Osteoblast (primary cell): ENCODE measurements at places on chromosomes 3 and 15. TPM values are rescaled to one million over a fixed set of nuclear protein-coding genes. Genes with fewer than 3 reads are reported as not detected.

GRCh38 chr3:125125821-125126245 is 70.0 kb upstream of the HEG1 start:
- peak; percentile 89 for DNase-seq

- no peak for DNase-seq
Measured at GRCh38 chr15:89395996-89396395, 61.4 kb upstream of the POLG start.

The GOLGA6L4 gene
- total RNA-seq: 1.5 and 1.8 TPM in 2 replicates

The CD80 gene
- 2.5 and 3.2 TPM in 2 replicates for total RNA-seq

DNA sequence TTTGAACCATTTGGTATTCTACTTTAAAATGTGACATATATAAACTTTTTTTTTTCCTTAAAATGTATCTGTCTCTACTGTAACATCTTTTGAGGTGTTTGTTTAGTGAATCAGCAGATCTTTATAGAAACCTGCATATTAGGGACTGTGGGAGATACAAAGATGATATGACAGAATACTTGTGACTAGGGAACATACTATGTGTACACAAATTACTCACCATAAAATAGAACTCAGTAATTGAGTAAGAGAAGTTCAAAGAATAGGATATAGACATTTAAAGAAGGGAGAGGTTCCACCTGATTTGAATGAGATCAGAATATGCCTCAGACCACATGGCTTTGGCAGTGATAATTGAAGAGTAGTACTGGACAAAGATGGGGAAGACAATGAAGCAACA is 47.9 kb downstream of the ATP2C1 start:
- DNase-seq: peak; percentile 57

GRCh38 chr3:96039632-96040031 is 774.8 kb upstream of the EPHA6 start:
- DNase-seq: no peak

DNA sequence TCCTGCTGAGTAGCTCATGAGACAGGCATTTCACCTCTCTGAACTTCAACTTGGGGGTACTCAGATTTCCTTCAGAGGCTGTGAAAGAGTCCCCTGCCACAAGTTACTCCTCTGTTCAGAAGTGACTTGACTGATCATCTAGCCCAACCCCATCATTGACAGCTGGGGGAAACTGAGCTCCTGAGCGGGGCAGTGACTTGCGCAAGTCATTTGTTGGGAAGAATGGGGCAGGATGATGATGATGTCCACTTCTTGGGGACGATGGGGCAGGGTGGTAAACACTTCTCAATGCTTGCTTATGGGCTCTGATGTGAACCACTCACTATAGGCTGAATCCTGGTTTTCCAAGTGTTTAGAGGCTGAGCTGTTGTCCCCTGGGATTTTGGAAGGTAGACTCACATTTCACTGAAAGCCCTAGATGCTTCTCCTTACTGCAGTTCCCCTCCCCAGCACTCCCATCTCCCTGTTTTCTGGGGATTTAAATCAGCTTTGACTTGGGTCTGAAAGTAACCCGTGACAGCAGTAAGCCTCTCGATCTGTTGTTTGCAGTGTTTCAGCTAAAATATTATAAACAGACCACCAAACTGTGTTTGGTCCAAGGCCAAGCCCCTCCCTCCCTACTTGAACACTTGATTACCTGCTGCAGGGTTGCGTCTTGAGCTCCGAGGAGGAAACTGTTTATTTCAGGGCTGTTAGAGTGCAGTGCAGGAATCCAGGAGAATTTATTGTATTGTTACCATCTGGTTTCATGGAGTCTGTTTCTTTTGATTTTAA is 25.1 kb downstream of the SMAD3 start:
- peak; percentile 58 for DNase-seq

DNA sequence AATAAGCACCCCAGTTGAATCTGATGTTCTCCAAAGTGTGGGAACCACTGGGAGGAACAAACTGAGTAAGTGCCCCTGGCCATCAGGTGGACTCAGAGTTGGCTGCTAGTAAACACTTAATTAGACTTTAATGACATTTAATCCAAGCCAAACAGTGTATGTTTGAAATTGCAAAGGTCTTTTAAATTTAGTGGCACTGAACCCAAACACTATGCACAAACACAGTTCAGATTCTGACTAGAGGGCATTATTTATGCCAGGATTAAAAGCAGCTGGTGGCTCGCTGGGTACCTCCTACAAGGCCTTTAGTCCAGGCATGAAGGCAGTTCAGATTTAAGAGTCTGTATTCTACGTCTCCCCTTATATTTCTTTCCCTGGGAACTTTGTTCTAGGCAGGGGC is 264.8 kb downstream of the CLSTN2 start:
- DNase-seq: no peak

DNA sequence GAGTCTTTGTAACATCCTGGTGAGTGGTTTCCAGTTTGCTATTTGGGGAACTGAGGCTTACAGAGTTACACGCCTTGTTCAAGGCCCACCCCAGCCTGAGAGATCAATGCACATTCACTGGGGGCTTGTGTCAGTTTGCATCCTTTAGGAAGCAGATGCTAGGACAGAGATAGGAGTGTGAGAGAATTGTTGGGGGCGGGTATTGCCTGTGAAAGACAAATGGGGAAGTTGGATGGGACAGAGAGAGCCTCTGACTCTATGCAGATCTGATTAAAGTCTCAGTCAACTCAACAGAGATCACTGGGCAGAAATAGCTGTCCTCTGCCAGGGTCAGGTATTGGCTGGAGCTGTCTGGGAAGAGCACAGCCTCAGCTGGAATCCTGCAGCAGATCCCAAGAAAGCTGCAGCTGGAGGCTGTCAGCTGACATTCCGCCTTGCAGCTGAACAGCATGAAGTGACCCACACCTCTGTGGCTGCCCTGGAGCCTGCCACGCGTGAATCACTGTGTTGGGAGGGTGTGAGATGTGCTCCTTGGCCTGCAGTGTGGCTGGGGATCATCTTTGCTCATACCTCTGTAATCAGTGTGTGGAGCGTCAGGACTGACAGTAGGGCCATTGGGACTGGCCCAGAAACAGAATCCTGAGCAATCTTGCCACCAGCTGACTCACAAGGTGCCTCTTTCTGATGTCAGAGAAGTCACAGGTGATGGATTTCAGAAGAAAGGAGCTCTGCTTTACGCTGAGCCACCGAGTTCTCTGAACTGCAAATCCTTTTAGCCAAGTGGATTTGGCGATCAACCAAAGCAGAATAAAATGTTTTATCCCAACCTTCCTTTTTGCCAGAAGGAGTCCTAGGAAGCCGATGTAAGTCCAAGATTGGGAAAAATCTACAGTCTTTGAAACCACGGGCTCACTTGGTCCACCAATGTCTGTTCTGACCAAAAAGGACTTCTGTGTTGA is 284.1 kb upstream of the LRRFIP2 start:
- DNase-seq: no peak

The DUOX1 gene
- total RNA-seq: under 0.01 and 0.29 TPM in 2 replicates

- DNase-seq: no peak
Measured at GRCh38 chr15:88661041-88661700, 22.4 kb downstream of the ISG20 start.

The ISLR gene
- 77.5 and 106 TPM in 2 replicates for total RNA-seq

The CAND2 gene
- total RNA-seq: 1.2 and 1.4 TPM in 2 replicates

GRCh38 chr15:70430069-70430468 is 332.4 kb upstream of the TLE3 start:
- peak; percentile 78 for DNase-seq

DNA sequence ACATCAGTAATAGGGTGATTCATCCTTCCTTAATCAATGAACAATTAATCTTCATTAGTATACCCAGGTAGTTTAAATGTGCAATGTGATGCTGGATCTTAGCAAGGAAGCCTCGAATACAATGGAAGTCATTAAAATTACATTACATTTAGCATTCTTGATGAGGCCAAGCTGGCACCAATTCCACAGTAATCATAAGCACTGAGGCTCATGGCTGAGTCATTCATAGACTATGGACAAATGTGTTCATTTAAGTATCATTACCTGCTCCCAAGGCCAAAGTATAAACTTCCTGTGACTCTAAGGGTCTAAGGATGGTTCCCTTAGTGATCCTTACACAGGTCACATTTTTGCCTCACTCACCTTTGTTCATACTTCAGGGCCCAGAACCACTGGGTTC is 266.4 kb upstream of the CDIN1 start:
- DNase-seq: no peak

DNA sequence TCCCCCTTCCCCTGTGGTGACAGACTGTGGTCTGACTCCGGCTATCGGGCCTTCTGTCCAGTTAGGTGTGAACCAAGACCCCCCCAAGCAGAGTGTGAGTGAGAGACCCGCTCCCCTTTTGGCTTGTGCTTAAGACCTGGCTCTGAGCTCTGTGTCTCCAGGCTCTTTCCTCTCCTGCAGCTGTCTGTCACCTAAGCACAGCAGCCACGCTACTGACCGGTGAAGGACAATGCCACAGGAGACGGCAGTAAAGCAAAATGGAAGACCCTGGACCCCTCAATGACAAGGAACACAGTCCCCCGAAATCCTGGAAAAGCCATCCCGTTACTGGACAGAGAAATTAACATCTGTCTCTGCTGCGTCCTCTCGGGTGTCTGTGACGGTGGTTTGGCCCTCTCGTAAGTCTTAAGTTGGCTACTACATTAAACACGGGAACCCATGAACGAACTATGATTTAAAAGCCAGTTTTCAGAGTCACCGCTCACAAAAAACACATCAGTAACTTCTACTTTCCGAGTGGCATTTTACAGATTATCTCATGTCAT is 53.7 kb downstream of the CHSY1 start:
- DNase-seq: no peak

The SIDT1 gene
- total RNA-seq: under 0.01 TPM in 2 replicates

The CLRN1 gene
- total RNA-seq: not detected in 2 replicates

DNA sequence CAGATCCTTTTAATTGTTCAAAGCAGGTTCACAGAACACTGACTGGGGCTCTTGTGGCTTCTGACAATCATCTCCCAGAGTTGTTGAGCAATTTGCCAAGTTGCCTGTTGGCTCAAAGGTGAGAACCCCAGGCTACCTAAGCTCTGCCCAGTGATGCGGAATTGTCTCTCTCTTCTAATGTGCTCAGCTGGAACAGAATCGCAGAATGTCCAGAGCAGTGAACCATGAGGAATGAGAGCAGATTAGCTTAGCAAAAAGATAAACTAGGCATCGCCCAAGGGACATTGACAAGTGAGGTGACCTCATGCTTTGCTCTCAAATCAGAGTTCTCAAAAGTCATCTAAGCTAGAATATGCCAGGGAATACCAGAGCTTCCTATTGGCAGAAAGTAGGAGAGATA is 148.1 kb downstream of the WDR76 start:
- DNase-seq: peak; percentile 43

The TRIM59 gene
- 21.5 and 22.1 TPM in 2 replicates for total RNA-seq

The AP3B2 gene
- total RNA-seq: under 0.01 and 0.36 TPM in 2 replicates

The GOLGA6L24 gene
- not detected in 2 replicates for total RNA-seq

The ST8SIA2 gene
- total RNA-seq: 0.29 and 0.36 TPM in 2 replicates

- DNase-seq: no peak
Measured at GRCh38 chr3:66416556-66417304, 84.1 kb downstream of the LRIG1 start.

DNA sequence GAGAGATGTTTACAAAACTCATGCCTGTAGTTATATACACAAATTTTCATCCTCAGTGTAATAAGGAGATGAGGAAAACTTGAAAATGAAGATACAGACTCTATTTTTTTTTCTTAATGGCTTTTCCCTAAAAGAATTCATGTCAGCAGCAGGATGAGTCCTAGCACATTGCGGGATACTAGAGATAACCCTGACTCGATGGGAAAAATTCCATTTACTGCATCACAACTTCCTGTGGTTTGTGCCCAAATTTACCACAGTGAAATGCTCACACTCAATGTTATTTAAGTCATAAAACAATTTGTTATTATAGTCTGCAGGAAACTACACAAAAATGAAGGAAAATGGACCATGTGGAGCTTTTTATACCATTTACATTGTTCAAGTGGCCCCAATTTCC is 581.9 kb upstream of the ZNF717 start:
- no peak for DNase-seq

The GRK7 gene
- total RNA-seq: not detected in 2 replicates

GRCh38 chr3:52057812-52058495 is 1.6 kb upstream of the DUSP7 start:
- DNase-seq: no peak

DNA sequence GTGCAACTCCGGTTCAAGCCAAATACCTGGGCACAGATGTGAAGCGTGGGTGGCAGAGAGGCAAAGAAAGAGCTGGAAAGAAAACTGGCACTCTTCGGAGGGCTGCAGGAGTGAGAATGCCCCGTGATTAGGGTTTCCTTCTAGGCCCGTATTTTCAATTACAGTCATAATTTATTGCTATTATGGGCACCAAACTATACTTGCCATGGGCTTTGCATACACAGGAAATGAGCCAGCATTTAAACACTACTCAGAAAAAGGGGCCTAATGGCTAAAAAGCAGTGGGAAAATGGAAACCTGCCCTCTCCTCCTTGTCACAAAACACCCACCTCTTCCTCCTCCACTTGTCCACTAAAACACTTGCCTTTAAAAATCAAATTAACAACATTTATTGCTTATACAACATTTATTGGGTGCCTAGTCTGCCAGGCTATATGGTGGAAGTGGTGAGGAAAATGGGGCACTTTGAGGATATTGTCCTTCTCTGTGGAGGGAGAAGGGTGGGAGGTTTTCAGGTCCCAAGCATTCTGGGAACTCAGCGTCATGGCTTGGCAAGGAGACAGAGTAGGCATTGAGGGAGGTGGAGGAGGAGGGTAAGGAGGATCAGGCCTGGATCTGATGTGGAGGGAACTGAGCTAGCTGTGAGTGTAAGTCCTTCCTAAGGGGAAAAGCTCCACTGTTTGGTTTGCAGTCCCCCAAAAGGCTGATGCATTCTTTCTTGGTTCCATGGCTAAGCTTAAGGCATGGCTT is 160.9 kb downstream of the SLCO3A1 start:
- DNase-seq: no peak

DNA sequence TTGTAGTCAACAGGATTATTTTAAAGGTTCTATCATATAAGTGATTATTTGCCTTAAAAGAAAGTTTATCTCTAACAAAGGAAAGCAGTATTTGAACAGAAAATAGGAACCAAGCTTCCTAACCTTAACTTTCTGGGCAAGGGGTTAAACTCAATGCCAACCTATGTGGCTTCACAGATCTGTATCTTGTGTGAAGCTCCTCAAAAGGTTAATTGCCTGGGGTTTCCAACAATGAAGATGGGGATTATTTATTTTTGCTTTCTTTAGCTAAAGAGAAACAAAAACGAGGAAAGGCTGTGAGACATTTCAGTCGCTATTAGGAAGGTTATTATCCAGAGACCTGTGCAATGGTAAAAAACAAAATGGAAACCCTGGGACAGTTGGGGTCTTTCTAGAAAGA is 1.1 kb upstream of the WDR82 start:
- DNase-seq: no peak

DNA sequence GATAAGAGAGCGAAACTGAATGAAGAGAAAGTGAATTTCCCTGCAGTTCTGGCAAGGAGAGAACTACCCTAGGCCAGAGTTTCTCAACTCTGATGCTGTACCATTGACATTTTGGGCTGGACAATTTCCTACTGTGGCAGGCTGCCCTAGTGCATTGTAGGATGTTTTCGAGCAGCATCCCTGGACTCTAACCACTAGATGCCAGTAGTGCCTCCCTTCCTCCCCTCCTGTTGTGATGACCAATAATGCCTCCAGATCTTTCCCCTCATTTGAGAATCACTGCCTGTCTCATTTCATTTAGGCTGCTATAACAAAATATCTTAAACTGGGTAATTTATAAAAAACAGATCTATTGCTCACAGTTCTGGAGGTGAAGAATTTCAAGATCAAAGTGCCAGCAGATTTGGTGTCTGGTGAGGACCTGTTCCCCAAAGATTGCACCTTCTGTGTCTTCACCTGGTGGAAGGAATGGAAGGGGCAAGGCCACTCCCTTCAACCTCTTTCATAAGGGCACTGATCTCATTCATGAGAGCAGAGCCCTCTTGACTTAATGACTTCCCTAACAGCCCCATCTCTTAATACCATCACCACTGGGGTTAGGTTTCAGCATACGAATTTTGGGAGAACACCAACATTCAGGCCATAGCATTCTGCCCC is 188.9 kb upstream of the MEIS2 start:
- DNase-seq: no peak
